ENCODE measurements at places on chromosomes 7 and 10.

GRCh38 chr7:132403465-132404110 is 172.7 kb downstream of the PLXNA4 start:
- DNase-seq: no peak

DNA sequence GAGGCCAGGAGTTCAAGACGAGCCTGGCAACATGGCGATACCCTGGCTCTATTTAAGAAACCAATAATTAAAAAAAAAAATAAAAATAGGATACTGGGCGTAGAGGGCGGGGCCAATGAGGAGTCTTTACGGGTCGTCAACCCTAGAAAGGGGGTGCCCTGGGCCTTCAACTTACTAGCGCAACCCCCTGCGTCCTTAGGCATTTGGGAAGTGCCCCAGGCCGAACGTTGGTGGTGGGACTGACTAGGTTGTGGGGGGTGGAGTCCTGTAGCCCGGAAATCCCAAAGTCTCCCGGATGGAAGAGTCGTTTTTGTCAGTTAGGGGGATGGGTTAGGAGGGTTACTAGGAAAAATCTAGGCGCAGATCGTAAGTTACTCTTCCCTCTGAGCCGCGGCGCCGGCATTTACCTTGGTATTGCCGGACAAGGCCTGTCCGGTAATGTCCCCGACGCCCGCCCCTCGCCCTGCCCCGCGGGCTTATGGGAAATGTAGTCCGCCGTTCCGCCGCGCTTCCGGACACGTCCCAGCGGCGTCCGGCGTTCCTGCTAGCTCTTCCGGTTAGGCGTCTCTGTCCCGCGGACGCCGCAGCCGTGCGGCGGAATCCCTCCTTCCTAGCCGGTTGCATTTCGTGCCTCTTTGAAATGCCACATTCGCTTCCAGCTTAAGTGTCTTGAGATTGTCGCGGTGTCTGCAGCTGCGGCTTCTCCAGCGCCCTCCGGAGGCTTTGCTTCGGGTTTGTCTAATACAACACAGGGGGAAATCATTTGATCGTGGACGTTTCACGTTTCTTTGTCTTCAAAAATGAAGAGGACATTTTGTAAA is 1.3 kb upstream of the ACBD5 start:
- peak; percentile 87 for DNase-seq

- DNase-seq: no peak
These were observed 7.8 kb upstream of the CCNY start for GRCh38 chr10:35328404-35329037.

GRCh38 chr7:81492240-81492639 is 277.6 kb downstream of the HGF start:
- no peak for DNase-seq

- no peak for DNase-seq
These were observed 1274.0 kb upstream of the CELF2 start for GRCh38 chr10:9743639-9744038.

GRCh38 chr10:59037018-59037389 is 139.4 kb upstream of the PHYHIPL start:
- DNase-seq: no peak

DNA sequence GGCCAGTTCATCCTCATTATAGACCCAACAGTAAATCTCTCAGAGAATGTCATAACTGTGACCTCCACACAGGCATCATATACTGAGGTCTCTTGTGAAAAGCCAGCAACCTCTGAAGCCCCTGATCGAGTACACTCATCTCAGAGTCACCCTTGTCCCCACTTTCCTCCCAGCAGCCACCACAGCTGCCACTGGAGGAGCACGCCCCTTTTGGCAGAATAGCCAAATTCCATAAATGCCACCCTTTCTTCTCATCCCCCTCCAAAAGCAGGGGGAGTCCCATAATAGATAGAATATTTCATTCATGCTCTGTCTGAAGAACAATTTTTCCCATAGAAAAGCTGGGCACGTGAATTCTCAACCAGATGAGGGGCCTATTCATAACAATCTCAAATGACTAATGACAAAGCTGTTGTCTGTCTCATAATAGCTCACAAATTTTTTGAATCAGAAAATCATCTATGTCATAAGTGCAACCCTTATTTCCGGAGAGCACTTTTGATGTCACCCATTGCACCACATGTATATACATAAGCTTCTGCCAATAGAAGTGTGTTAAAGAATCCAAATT is 47.4 kb downstream of the SGMS1 start:
- DNase-seq: no peak

GRCh38 chr10:84763965-84764364 is 435.6 kb downstream of the CCSER2 start:
- no peak for DNase-seq

- no peak for DNase-seq
These were observed 43.1 kb upstream of the ICA1 start for GRCh38 chr7:8305104-8305503.

DNA sequence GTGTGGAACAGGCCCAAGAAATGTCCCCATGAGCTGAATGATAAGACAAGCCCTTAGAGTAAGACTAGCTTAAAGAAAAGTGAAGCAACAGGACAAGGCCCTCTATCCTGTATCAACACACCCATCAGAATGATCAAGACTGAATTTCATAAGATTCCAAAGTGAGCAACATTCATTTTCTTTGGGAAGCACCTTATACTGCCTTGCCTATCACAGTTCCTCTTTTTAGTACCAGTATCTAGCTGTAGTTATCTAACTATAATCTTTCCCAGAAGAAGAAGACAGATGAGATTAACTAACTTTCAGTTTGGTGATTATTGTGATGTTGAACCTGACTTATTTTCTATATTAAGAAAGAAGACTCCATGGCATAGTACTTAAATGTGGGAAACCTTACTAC is 391.2 kb downstream of the PHTF2 start:
- no peak for DNase-seq

- DNase-seq: peak; percentile 94
These were observed 453.7 kb downstream of the SDK1 start for GRCh38 chr7:3754493-3755341.

GRCh38 chr10:31864834-31865518 is 63.7 kb downstream of the ARHGAP12 start:
- no peak for DNase-seq

- no peak for DNase-seq
These were observed 39.4 kb downstream of the HK1 start for GRCh38 chr10:69317626-69318105.

DNA sequence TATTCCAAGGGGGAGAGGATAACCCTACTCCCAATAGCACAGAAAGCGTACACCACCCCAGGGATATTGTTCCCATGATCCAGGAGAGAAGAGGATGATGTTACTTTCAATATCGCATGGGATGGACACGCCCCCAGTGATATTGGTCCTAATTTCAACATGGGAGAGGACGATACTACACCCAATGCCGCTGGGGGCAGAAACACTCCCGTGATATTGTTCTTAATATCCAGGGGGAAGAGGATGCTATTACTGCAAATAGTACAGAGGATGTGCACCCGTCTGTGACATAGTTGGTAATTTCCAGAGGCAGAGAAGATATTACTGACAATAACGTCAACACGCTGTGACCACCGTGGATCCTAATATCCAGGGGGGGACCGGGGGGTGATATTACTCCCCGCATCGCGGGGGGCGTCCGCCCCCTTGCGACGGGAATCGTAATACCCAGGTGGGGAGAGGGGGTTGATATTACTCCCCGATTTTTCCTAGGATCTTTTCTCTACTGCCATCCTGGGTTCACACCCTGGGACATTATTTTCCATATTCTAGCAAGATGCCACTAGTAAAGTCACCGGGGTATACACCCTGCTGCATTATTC is 16.6 kb downstream of the MEIG1 start:
- no peak for DNase-seq

GRCh38 chr7:129780257-129780973 is 168.9 kb downstream of the NRF1 start:
- peak; percentile 85 for DNase-seq

DNA sequence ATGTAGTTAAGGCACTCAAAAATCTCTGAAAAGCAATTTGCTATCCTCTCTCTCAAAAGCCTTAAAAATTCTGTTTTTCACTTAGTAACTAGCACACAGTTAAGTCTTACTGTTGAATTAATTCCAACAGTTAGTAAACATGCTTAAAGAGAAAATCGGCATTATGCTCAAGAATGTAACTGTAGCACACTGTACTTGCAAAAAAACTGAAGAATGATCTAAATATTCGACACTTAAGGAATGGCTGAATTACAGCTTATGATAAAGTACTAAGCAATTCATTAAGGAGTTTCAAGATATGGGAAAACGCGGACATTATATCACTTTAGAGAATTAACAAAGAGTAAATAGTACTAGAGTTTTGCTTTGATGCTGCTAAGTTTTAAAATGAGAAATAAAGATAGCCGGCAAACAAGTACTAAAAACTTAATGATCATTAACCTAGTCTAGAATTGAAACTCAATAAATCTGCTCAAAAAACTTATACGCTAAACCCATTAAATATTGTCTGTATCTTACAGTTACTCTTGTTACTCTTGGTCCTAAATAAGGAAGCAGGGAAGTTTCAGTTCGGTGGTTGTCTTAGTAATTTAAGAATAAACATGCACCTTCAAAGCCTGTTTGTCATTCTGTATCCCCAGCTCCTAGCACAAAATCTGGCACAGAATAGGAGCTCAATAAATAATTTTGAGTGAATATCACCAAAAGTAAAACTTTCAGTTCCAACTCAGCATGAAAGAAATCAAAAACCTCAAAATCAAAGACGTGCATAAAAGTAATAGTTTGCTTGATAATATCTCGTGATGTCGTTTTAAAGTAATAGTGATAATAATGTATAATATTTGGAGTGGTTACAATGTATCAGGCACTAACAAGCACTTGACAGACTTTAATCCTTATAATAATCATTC is 1.2 kb downstream of the TRDMT1 start:
- DNase-seq: no peak

DNA sequence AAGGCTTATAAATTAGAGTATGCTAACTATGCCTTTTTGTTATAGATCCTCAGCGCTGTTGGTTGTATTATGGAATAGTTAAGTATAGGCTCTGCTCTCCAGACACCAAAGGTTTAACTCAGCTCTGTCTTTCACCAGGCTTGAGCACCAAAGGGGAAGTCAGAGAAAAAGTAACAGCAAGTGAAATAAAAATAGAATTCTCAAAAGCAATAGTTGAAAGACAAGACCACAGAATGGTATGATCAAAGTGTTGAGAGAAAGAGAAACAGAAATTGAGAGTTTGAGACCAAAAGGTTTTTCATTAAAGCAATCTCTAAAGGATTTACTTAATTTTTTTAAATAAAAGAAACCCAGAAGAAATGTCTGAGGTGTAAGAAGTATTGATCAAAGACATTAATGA is 529.8 kb upstream of the C7orf33 start:
- no peak for DNase-seq

- DNase-seq: no peak
These were observed 491.4 kb downstream of the PLXNA4 start for GRCh38 chr7:132084776-132085388.

- DNase-seq: no peak
These were observed 203.4 kb upstream of the FRMD4A start for GRCh38 chr10:14534152-14534551.

DNA sequence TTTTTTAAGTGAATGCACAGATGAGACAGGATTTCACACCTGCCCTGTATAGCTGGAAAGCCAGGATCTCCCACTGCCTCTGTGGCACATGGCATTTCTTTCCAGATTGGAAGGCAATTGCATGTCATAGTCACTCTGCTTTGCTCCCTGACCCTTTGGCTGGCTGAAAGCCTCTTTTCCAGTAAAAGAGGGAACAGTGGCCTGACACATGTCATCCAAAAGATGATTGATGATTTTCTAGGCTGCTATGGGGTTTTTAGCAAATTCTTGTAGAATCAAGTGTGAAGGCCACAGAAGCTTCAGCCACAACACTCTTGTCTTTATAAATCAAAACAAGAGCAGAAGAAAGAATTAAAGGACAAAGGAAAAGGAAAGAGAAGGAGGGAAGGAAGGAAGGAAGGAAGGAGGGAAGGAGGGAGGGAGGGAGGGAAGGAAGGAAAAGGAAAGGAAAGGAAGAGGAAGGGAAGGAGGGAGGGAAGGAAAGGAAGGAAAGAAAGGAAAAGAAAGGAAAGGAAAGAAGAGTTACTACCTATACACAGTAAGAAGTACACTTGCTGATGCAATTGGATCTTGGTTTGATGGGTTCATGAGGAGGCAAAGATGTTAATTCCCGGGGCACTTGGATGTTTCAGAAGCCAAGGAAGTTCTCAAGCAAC is 158.9 kb upstream of the FRMD4A start:
- DNase-seq: no peak

DNA sequence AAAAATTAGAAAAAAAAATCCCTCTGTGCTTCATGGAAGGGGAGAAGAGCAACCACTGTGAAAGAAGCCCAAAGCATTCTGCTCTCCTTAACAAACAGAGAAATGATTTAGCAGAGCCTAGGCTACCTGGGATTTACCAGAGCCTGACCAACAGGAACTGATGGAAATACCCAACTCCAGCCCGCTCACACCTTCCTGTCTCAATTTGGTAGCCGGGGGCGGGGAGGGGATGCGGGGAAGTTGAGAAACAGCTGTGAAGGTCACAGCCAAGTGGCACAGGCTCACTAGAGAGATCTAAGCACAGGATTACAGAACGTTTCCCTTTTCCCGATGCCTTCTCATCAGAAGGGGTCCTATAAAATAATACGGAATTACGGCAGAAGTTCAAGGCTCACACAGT is 17.6 kb downstream of the RSU1 start:
- DNase-seq: no peak

- DNase-seq: no peak
These were observed 125.6 kb downstream of the PLXNA4 start for GRCh38 chr7:132450696-132451095.

GRCh38 chr10:79026806-79027146 is 42.0 kb upstream of the ZMIZ1 start:
- no peak for DNase-seq

DNA sequence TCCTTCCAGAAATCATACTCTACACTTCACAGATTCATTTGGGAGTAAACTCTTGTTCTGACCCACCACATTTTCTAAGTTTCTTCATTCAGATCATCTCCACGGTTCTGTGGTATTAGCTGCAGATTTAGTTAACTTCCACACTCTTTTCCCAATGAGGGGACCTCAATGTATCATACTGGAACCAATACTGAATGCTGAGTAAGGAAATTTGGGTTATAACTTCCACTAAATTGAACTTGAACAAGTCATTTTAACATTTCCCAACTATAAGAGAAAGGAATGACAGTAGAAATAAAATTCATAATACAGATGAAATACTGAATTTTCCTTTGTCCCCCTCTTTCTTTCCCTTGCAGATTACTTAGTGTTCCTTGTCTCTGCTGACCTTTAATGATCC is 131.4 kb downstream of the VPS41 start:
- no peak for DNase-seq

GRCh38 chr10:78579995-78580394 is 488.8 kb upstream of the ZMIZ1 start:
- peak; percentile 95 for DNase-seq

- DNase-seq: no peak
These were observed 636.6 kb downstream of the SDK1 start for GRCh38 chr7:3937605-3938004.

DNA sequence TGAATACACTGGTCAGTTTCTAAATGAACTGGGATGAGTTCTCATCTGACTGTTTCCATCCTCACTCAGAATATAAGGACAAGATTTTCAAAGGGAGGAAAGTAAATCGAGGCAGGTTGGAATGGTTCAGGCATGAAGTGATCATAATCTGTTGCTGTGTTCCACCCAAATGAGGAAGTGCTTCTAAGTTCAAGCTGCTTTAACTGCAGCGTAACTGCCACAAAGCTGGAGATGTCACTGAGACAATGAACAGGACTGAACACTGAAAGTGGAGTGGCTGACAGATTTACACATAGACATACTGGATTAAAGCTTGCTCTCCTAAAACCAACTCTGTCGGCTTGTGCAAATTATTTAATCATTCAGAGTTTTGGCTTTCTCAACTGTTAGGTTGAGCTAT is 66.6 kb downstream of the GPR37 start:
- DNase-seq: no peak

GRCh38 chr7:27940341-27940740 is 200.4 kb downstream of the TAX1BP1 start:
- no peak for DNase-seq

All from NCI-H1092 treated with DMSO at 0.1 percent for 48 hours (cell line).